Activated naive CD8-positive, alpha-beta T cell treated with anti-CD3 and anti-CD28 coated beads, Interleukin-2, amount 10 ng/mL, durations not matched to agents 7 days and 5 days (primary cell): ENCODE measurements at places on chromosomes 2 and 18.

DNA sequence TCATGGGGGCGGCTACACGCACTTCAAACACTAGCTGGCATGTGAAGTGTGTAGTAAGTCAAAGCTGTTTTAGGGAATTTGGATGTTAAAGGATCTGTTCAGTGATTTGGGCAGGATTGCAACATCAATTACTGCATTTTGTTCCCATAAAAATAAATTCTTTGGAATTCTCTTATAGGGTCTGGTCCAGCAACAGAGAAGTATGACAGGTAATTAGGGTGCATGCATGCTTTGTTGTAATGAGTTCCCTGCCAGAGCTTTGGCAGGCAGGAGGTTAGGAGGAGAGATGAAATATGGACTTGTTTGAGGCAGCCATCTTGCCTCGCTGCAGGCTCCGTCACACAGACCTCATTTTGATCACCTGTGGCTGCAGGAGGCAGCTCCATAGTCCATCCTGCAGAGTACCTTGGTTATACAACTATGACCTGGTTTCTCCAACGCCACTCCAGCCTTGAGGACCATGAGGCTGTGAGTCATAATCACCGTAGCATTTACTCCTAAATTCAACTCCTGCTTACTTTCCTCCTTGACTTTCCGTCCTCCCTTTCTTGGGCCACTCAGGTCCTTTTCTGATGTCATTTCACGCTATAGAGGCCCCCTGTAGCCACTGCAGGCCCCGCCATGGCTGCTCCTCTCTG lies 26.5 kb upstream of the EML4 start:
- no peak for DNase-seq

DNA sequence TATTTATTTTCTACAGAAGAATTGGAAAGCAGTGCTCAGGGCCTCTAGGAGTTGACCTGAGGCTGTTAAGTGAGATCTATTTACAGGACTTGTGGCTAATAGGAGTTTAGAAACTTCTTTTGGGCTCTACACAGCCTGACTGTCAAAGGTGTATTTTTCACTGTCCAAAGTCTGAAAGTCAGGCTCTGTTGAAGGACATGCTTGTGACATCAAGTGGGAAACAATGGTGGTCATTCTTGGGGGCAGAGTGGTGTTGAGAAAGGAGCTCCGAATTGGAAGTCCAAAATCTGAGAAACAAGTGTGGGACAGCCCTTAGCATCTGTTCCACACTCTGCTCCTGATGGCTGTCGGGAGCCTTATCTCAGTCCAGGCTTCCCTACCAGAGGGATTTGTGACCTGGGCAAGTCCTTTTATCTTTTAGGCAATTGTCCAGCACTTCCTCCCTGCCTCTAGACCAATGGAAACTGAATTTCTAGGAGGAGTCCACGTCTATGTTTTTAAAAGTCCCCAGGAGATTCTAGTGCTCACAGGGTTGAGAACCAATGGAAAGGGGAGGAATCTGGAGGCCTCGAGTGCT lies 76.4 kb downstream of the LIPG start:
- no peak for DNase-seq

DNA sequence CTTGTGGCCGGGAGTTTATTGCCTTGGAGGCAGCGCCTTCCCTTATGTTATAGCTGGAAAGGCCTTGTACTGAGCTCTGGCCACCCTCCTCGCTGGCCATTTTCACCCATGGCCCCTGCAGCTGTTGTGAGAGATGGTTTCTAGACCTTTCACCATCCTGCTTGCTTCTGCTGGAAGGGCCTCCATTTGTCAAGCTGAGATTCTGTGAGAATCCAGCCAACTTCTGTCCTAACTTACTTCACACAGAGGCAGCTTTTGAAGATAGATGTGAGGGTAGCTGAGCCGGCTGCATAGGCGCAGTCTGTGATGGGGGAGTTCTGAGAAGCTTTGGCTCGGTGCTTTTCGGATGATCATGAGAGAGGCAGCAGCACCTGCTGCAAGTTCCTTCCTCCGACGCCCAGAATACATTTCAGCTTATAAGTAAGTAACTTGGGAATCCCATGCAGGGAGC lies 8.7 kb downstream of the CTIF start:
- no peak for DNase-seq

- DNase-seq = no peak
These were observed 215.4 kb upstream of the HNRNPA3 start for GRCh38 chr2:176997074-176997791.

- no peak for DNase-seq
These were observed 472.5 kb downstream of the PID1 start for GRCh38 chr2:228798458-228799207.

GRCh38 chr2:45627911-45628310 lies 16.8 kb upstream of the SRBD1 start:
- no peak for DNase-seq

DNA sequence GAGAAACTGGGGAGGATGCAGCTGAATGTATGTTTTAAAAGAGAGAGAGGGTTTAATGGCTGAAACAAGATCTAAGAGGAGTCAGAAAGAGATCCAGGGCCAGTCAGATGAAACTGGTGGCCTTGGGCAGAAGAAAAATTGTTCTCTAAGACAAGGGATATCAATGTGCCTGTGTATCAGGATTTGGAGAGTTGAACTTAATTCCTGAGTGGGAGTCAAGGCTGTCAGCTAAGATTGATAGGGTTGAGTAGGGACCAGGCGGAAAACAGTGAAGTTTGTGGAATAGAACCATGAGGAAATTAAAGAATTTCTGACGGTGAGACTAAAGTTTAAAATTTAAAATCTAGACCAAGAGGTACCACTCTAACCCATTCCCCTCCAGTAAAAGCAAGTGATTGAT lies 199.2 kb downstream of the PARD3B start:
- DNase-seq = no peak

- no peak for DNase-seq
These were observed 52.3 kb downstream of the INPP4A start for GRCh38 chr2:98496750-98497493.
